GOT3 (cell line): ENCODE measurements at places on chromosomes 11 and 22.

- DNase-seq = no peak
These were observed 9.3 kb upstream of the CEP295 start for GRCh38 chr11:93652161-93652597.

DNA sequence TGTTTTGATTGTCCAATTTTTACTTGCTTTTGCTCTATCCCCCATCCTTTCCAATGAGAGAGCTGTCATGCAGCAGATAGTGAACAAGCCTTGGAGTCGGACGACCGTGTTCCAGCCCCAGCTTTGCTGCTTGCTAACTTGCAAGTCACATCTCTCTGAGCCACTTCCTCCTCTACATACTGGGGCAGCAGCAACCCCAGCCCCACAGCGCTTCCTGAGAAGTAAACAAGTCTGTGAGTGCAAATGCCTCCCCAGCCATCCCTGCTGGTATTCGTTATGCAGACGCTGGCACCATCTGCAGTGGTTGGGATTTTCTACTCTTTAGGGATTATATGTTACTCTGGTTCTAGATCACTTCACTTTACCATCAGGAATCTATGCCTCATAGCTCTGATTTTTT, 35.0 kb downstream of the TPBGL start:
- no peak for DNase-seq

- no peak for DNase-seq
These were observed 64.1 kb downstream of the C11orf87 start for GRCh38 chr11:109486129-109486528.

GRCh38 chr11:83746921-83747585, 460.9 kb upstream of the CCDC90B start:
- no peak for DNase-seq

DNA sequence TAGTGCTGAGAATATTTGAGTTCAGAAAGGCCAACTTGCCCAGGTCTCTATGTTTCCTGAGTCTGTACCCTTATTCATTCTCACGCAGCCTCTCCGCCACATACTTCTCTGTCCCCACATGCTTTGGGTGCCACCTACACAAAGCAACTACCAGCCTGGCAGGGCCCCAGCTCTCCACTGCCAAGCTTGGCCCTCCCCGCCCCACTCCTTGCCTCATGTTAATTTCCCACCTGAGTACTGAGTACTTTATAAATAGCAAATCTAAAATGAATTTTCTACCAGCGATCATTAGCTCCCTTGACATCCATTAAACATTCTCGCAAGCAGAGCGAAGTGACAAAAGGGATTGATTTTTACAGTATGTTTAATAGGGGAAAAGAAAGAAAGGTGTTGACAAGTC, 20.8 kb downstream of the NTM start:
- DNase-seq = no peak

DNA sequence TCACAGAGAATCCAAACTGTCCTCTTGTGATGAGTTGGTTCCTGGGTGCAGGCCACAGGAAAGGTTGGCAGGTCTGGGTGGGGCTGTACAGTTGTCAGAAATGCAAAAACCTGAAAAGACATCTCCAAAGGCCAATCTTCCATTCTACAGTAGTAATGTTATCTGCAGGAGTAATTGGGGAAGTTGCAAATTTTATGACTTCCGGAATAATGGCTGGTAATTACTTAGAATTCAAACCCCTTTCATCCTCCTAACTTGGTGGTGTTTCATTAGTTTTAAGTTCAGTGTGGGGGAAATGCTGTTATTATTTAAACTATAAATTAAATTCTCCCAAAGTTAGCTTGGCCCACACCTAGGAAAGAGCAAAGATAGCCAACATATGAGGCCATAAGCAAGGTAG, 64.7 kb upstream of the FAT3 start:
- no peak for DNase-seq

DNA sequence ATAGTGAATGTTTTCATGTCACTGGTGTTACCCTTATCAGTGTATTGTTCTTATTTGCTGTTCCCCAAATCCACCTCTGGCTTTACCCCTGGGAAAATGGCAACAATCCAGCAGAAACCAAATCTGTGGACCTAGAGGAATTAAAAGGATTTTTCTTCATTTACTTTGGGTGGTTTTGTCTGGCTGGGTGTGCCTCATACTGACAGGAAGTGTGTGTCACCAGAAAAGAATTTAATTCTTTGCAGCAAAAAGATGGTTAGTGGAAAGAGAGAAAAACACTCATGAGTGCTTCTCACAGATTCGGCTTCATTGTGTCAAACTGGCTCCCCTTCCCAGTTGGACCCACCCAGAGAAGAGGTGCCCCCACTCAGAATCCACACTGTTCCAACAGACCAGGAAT, 38.9 kb downstream of the FZD4 start:
- DNase-seq = no peak

GRCh38 chr11:96193745-96194443, 149.1 kb downstream of the MAML2 start:
- DNase-seq = no peak

DNA sequence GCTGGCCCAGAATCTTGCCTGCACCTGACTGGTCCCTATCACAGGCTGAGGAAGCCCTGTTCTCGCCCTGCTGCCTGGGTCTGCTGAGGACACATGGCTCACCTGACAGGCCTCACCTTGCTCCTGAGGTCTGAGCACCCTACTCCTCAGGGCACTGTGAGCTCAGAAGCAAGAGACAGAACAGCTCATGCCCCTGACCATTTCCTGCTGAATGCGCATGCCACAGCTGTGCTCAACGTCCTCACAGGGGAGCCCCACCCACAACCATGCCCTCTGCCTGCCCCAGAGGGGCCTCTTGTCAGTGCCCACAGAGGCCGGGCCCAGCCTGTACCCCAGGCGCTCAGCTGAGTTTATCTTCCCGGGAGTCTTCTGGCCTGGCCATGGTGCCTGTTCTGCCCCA, 2.8 kb upstream of the TSPO start:
- no peak for DNase-seq

DNA sequence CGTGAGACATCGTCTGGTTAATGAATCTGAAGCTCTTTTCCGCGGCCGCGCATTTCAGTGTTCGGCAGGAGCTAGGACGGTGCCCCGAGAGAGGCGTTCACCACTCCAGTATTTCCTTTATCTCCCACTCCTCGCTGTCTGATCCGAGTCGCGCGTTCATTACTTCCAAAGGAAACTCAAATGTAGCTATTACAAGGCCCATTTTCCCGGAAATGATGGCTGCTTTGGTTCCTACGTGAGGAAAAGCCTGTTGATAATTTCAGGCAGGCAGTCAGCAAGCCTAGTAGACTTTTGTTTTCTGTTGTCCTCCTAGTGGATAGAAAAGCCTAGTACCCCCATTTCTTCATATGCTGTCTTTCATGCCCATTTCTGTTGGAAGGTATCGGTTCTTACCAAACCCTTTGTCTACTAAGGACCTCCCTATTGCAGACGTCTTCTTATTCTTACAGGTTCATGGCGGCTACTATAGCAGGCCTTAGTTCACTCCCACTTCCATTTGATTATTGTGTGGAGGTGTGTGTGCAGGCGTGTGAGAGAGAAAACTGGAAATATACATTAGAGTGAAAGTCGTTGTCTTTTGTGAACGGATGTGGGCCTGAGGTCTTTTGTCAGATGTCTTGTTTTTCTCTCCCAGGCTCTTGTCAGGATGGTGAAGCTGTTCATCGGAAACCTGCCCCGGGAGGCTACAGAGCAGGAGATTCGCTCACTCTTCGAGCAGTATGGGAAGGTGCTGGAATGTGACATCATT, 737 bp downstream of the RBM4 start:
- DNase-seq = no peak

DNA sequence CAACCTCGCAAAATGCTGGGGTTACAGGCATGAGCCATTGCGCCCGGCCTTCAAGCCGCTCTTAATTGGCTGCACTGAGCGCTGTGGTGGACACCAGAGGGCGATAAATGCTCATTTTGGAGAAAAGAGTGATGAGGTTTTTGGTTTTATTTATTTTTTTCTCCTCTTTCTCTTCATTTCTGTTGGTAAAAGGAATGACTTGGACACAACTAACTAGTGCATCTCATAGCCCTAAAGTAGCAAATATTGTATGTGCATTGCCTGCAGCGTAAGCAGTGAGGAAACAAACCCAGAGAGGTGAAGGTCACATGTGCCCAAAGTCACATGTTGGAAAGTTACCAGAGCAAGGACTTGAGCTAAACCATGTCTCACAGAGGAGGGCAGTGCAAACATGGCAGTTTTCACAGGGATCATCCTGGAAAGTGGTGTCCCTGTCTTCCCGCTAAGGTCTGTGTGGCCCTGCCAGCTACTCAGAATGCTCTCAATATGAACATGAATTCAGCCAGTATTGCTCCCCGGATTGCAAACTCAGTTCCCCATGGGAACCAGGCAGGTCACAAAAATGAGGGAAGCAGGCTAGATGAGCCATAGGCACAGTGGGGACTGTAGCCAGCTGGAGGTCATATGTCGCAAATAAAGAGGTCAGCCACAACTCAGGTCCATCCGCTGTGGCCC, 8.6 kb upstream of the CD82 start:
- DNase-seq = no peak

- DNase-seq = peak; percentile 3
These were observed 176.6 kb upstream of the RAG2 start for GRCh38 chr11:36774603-36775002.

GRCh38 chr11:34209809-34210208, 104.4 kb downstream of the NAT10 start:
- no peak for DNase-seq

DNA sequence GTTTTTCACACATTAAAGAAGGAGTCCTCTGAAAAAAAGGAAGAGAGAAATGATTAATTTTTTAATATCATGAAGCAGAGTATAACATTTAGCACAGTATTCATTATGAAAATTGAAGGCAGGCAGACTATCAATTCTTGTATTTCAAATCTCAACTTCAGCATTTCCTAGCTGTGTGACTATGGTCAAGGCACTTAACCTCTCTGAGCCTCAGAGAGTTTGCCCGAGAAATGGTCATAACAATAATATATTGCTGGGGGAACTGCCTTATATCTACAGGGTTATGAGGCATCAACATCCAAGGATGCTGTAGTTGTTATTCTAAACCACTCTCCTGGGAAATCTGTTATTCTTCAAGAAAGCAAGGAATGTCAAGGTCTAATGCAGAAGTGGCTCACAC, 1.1 kb downstream of the MS4A18 start:
- no peak for DNase-seq

DNA sequence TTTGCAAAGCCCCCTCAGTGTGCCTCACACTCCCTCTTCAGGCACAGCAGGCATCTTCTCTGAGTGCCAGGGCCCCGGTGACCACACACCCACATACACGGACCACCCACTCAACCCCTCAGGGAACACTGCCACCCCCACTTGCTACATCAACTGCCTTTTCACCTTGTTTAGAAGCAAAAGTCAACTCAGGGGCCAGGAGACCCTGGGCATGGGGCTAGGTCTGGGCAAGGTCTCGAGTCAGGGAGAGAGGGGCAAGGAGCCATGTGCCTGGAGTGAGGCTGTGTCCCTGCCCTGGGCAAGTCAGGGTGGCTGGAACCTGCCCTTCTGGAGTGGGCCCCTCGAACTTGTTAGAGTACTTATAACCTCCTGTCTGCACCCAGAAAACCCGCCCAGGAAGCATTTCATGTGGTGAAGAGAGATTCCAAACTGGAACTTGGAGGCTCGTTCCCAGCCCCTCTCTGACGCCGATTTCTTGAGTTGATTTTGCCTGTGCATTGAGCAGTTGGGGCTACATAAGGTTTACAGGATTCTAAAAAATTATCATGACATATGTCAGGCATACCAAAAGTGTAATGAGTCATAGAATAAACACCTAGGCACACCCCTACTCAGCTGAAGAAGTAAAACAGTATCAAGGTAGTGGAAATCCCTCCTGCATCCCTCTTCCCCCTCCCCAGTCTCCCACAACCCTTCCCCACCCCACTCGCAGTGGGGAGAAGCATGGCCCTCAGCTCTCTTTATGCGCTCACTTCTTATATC, 74.3 kb downstream of the MYEOV start:
- DNase-seq = no peak

- DNase-seq = no peak
These were observed 43.7 kb downstream of the ZBTB16 start for GRCh38 chr11:114102993-114103896.

DNA sequence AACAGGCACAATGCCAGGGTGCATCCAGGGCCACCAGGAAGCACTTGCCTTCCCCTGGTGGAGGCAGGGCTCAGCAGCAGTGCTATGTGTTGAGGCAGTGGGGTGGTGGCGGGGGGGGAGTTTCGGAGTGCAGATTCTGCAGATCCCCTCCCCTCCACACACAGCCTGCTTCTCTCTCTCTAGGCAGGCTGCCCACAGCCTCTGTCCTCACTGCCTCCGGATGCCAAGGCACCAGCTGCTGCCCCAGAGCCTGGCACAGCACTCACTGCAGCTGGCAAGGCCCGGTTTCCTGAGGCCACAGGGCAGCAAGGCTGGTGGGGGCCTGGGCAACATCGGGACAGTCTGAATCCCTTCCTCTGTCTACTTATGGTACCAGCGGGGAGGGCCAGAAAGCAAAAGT, 35.8 kb downstream of the NRXN2 start:
- DNase-seq = no peak

DNA sequence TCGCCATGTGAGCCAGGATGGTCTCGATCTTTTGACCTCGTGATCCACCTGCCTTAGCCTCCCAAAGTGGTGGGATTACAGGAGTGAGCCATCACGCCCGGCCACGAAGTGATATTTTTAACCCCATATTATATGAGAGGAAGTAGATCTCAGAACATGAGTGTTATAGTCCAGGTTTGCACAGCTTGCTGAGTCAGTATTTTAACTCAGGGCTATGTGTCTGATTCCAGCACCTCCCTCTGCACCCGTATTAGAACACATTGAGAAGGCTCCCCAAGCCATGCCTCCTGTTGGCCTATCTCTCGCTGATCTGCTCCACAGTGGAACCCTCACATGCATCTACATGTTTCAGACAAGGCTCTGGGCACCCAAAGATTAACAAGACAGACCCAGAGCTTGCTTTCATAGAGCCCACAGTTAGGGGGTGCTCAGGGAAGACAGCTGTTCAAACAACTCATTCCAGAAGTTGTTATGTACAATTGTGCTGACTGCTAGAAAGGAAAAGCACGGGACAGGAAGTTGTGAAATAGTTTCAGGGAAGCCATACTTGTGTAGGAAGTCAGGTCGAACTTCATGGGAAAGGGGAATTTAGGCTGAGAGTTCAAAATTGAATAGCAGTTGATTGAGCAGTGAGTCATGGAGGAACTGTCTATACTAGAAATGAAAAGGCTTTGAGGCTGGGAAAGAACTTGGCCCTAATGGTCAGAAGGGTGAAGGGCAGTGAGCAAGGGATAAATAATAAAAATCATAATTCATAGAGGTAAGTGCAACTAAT, 49.3 kb upstream of the CLPB start:
- no peak for DNase-seq

- no peak for DNase-seq
These were observed 1.1 kb downstream of the GVQW3 start for GRCh38 chr11:76382209-76382608.
